ENCODE measurements at places on chromosomes 5 and 9. TPM values are rescaled to one million over a fixed set of nuclear protein-coding genes. Genes with fewer than 3 reads are reported as not detected.
A peak's percentile ranks its signal among the peaks of the same experiment; 100 is the strongest.

GRCh38 chr5:90201923-90202322, 207.6 kb downstream of the CETN3 start:
- no peak for DNase-seq
- no peaks in the 10 kb centered on the region for H3K36me3 ChIP-seq
- H3K4me3 ChIP-seq, result no peak overlapping the region
- H3K27ac ChIP-seq, result no peak overlapping the region

- no peak overlapping the region for H3K4me3 ChIP-seq
- no peaks in the 10 kb centered on the region for H3K36me3 ChIP-seq
- no peaks in the 10 kb centered on the region for H3K27me3 ChIP-seq
- no peak for DNase-seq
- peaks cover 16% of the 10 kb centered on the region for H3K4me1 ChIP-seq
Observed at GRCh38 chr9:137034039-137034708, 2.3 kb upstream of the FUT7 start.

DNA sequence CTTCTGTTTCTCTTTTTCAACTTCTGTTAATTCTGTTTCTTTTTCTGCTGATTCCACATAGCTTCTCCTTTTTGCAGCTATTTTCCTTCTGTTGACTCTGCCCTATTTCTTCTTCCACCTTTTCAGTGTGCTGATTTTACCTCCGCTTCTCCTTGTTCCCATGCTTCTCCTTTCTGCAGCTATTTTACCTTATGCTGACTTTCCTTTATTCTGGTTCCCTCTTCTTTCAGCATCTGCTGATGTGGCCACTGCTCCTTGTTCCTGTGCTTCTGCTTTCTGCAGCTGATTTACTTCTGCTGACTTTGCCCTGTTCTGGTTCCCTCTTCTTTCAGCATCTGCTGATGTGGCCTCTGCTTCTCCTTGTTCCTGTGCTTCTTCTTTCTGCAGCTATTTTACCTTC, 58.8 kb downstream of the HACD4 start:
- no peak for DNase-seq
- H3K36me3 ChIP-seq, result no peaks in the 10 kb centered on the region
- no peaks in the 10 kb centered on the region for H3K27me3 ChIP-seq
- H3K4me1 ChIP-seq, result no peaks in the 10 kb centered on the region
- H3K4me3 ChIP-seq, result no peak overlapping the region

GRCh38 chr5:68331192-68332079, 115.9 kb downstream of the PIK3R1 start:
- H3K36me3 ChIP-seq, result no peaks in the 10 kb centered on the region
- no peaks in the 10 kb centered on the region for H3K27me3 ChIP-seq
- H3K4me1 ChIP-seq, result no peaks in the 10 kb centered on the region
- H3K4me3 ChIP-seq, result no peak overlapping the region

DNA sequence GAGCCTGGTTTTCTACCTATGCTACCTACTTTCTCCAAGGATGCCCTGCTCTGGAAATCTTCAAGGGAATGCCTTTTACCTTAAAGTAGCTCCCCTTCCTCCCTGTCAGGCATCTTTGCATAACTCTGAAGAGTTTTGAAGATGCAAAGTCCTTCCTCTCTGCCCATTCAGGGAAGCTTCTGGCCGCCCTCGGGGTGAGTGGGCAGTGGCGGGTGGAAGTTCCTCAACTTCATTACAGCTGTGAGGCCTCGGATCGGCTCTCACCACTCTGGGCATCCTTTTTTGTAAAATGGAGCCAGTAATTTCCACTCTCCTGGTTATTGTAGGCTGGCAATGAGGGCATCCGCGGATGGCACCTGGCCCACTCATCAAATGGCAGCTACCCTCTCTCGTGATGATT, 31.7 kb upstream of the STXBP1 start:
- DNase-seq, result no peak
- peaks cover 20% of the 10 kb centered on the region for H3K4me1 ChIP-seq
- H3K27me3 ChIP-seq, result no peaks in the 10 kb centered on the region
- H3K27ac ChIP-seq, result no peak overlapping the region

DNA sequence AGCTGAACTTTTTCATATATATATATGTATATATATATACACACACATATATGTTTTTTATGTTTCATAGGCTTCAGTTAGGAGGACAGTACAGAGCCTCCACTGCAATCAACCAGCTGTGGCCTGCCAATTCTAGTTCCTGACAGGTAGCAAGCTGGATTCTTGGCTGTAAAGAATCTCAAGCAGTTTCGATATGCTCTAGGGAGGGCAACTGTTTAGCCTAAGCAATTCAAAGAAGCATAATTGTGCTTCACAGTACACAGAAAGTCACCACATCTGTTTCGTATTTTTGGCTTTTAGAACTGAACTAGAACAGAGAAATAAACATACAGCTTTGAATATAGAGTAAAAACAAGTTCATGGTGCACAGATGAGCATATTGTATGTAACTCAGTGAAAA, 152.4 kb upstream of the ARRDC3 start:
- no peak overlapping the region for H3K27ac ChIP-seq
- DNase-seq, result no peak
- H3K4me3 ChIP-seq, result no peak overlapping the region
- H3K4me1 ChIP-seq, result no peaks in the 10 kb centered on the region
- H3K36me3 ChIP-seq, result no peaks in the 10 kb centered on the region

- H3K27ac ChIP-seq, result peak overlapping the region; percentile 89
- DNase-seq, result peak; percentile 44
- H3K4me3 ChIP-seq, result peak overlapping the region; percentile 98
- no peaks in the 10 kb centered on the region for H3K27me3 ChIP-seq
- no peaks in the 10 kb centered on the region for H3K36me3 ChIP-seq
- peaks cover 5% of the 10 kb centered on the region for H3K4me1 ChIP-seq
Observed at GRCh38 chr9:37904445-37905130, 661 bp upstream of the SLC25A51 start.

DNA sequence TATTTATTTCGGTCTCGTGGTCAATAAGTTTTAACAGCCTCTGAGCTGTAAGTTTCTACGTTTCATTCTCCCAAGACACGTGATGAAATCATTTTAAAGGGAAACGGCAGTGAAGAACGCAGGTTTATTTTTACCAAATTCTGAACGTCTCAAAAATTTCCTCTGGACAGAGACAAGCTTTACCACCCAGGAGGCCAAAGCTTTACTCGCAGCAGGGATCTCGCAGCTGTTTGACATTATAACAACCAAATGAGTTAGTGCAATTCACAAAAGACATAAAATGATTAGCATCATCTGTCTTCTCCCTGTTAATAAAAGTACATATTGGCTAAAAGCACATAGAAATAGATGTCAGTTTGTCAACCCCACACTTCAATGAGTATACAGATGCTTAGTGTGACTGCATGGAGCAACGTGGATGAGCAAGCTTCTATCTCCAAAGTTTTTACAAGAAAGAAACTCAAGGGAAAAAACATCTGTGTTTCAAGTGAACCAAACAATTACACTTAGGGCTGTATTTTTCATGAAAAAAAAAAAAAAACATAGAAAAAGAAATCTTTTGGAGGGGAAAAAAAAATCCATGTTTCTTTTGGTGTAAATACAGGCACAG, 2.5 kb downstream of the SEMA5A start:
- peaks cover 8% of the 10 kb centered on the region for H3K4me1 ChIP-seq
- no peaks in the 10 kb centered on the region for H3K27me3 ChIP-seq
- H3K27ac ChIP-seq, result peak overlapping the region; percentile 79
- no peak for DNase-seq
- H3K4me3 ChIP-seq, result no peak overlapping the region
- H3K36me3 ChIP-seq, result no peaks in the 10 kb centered on the region

DNA sequence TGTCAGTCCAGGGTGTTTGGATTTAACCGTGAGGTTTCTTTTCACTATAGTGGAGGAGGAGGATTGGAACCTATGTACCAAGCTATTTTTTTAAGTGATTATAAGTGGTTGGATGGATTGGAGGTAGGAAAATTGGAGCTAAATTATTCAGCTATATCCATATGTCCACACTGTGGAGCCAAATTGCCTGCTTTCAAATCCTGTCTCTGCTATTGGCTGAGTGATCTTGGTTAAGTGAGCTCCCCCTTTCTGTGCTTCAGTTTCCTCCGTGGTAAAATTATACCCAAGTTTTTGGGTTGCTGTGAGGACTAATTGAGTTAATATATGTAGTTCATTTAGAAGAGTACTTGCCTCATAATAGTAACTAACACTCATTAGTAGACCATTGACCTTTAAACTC, 2.5 kb downstream of the CENPP start:
- H3K4me1 ChIP-seq, result peaks cover 13% of the 10 kb centered on the region
- no peak overlapping the region for H3K4me3 ChIP-seq
- no peaks in the 10 kb centered on the region for H3K36me3 ChIP-seq
- DNase-seq, result no peak

DNA sequence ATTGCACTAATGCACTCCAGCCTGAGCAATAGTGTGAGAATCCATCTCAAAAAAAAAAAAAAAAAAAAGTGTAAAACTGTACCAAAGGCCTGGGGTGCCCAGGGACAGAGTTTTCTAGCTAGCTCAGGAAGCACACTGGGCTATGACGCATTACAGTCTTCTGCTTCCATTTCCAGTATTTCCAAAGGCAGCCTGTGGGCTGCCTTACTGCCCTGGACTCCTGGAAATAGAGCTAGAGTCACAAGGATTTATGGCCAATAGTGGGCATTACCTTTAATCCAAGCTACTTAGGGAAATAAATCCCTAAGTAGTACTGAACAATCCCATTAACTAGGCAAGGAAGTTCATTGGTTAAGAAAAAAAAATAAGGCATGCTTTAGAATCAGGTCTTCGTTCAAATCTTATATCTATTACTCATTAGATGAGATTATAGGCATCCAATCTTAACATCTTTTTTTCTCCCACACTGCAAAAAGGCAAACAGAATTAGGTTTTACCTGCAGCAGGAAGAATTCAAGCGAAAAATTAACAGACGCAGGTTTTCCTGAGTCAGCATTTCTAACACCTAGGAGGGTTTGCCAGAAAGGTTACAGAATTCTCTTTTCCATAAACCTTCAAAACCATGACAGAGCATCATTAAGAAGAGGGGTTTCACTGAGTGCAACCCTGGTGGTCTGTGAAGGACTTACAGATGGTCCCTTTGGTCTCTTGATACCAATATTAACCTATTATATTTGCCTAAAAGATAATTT, 85.6 kb upstream of the CCDC112 start:
- H3K27me3 ChIP-seq, result no peaks in the 10 kb centered on the region
- no peak overlapping the region for H3K27ac ChIP-seq
- no peaks in the 10 kb centered on the region for H3K36me3 ChIP-seq
- no peak for DNase-seq
- no peak overlapping the region for H3K4me3 ChIP-seq

GRCh38 chr9:109745335-109746283, 34.4 kb upstream of the PALM2AKAP2 start:
- H3K36me3 ChIP-seq, result no peaks in the 10 kb centered on the region
- H3K4me3 ChIP-seq, result no peak overlapping the region
- H3K27me3 ChIP-seq, result no peaks in the 10 kb centered on the region
- peak; percentile 24 for DNase-seq

SV2C gene
- total RNA-seq, result 0.56 TPM

HRH2 gene
- total RNA-seq, result 1.4 TPM

NCBP1 gene
- total RNA-seq, result 41.7 TPM

DNA sequence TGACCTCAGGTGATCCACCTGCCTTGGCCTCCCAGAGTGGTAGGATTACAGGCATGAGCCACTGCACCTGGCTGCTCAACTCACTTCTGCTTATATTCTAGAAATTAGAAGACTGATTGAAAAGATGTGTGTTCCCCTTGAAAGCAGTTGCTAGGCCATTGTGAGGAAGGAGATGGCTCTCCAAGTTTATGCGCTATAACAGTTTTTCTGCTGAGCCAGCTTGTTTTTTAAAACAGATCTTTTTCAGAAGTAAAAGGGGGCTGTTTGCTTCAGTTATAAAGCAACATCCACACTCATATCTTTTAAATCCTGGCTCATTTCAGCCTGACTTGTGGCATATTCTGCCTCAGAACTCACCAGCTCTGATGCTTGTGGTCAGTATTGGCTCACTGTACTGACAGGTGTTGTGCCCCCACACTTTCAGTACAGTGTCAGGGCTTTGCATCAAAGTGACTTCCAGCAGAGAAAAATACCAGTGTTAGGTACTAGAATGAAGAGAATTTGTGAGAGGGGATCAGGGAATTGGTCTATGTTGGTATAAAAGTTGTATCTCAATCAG, 49.4 kb downstream of the NUP214 start:
- H3K27ac ChIP-seq, result no peak overlapping the region
- DNase-seq, result no peak

F2R gene
- 17.9 TPM for total RNA-seq

DNA sequence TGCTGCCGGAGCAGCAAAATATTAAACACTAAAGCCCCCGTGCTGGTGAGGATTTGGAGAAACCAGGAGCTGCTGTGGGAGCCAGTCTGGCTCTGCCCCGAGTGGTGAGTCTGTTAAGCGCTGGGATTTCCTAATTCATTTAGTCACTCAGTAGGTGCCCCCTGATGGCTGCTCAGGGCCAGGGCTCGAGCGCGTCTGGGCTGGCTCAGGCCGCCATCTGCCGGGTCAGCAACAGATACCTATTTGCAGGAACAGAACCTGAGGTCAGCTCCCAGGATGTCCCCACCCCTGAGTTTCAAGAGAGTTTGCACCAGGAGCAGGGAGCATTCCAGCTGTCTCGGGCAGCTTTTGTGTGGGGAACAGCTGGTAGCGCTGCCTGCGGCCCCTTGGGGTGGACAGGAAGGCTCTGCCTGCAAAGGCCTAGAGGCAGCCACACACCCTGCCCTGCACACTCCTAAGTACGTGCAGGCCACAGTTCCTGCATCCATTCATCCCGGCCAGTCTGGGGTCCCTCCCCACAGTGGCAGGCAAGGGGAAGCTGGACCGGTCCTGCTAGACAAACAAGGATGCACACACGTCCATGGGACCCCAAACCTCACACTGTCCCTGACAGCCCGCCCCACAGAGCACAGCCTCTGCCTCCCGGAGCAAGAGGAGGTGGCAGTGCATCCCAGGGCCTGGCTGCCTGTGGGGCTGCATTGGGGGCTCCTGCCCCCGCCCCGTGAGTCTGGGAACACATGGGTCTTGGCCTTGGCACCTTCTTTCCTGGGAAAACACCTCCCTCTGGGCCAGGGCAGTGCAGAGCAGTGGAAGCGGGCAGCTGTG, 83.7 kb downstream of the ADAMTS2 start:
- no peaks in the 10 kb centered on the region for H3K36me3 ChIP-seq
- H3K27me3 ChIP-seq, result no peaks in the 10 kb centered on the region
- H3K4me1 ChIP-seq, result peaks cover 48% of the 10 kb centered on the region
- no peak overlapping the region for H3K27ac ChIP-seq

- H3K4me3 ChIP-seq, result no peak overlapping the region
- no peak for DNase-seq
- H3K27me3 ChIP-seq, result no peaks in the 10 kb centered on the region
- no peak overlapping the region for H3K27ac ChIP-seq
Observed at GRCh38 chr9:99237356-99237755, 15.3 kb downstream of the SEC61B start.

PROB1 gene
- total RNA-seq, result 3.6 TPM

- H3K27me3 ChIP-seq, result no peaks in the 10 kb centered on the region
- no peak overlapping the region for H3K27ac ChIP-seq
- no peaks in the 10 kb centered on the region for H3K36me3 ChIP-seq
- H3K4me1 ChIP-seq, result peaks cover 2% of the 10 kb centered on the region
- no peak overlapping the region for H3K4me3 ChIP-seq
Observed at GRCh38 chr5:102860035-102860434, 104.9 kb downstream of the PAM start.

DNA sequence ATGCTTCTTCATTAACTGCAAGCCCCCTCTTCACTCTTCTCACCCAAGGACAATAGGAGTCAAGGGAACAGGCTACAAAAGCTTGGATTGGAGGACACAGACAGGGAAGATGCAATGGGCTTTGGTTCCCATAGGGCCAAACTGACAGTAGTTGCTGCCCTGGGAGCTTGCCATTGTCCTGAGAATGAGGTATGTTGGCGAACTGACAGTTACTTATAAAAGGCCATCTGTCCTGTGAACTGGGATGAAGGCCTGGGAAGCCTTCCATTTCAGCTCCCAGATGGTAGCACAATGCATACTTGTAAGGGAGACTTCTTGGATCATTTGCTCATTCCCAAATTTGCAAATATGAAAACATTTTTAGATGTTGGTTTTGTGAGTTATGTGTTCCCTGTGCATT, 88.9 kb downstream of the SNCAIP start:
- no peaks in the 10 kb centered on the region for H3K4me1 ChIP-seq
- H3K27ac ChIP-seq, result no peak overlapping the region
- H3K36me3 ChIP-seq, result no peaks in the 10 kb centered on the region
- no peak for DNase-seq
